T-helper 2 cell (primary cell): ENCODE measurements at places on chromosomes 6 and 20.

GRCh38 chr6:167437888-167438484 is 113.1 kb downstream of the TTLL2 start:
- no peak for DNase-seq

DNA sequence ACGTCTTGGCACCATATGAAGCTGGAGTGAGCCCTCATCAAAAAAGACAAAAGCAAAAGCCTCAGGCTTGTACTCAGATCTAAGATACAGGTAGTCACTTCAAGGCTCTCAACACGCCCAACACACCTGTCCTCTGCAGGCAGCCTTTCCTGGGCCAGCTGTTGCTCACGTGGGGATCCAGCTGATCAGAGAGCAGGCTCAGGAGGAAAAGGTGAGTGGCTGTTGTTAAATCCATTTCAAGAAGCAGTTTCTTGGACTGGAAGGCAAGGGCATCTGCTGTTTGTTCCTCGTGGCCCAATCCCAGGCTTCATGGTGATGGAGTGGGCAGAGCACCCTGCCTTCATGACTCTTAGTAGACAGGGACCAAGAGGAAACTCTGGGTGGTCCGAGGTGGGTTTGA is 39.6 kb downstream of the ELMO2 start:
- no peak for DNase-seq

GRCh38 chr6:158086054-158086503 is 82.0 kb downstream of the SERAC1 start:
- no peak for DNase-seq

DNA sequence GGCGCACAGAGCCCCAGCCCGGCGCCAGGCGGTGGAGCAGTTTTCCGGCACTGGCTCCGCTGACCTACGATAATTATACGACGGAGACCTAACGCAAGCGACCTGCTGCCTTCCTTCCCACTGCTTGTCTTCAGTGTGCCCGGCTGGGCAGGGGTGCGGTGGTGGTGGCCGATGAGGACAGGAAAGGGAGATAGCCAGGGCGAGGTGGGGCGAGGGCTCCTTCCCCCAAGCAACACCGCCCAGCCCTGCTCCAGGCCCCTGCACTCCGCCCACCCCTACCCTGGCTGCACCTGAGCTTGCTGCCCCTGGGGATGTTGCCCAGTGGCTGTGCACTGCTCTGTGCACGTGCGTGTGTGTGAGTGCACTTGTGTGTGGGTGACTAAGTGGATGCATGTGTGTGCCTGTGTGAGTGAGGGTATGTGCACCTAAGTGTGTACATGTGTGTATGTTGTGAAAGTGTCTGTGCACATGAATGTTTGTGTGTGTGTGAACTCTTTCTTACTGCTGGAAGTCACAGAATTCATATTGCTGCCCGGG is 42.6 kb upstream of the IRF4 start:
- no peak for DNase-seq

GRCh38 chr20:60057866-60058807 is 99.9 kb downstream of the CDH26 start:
- peak; percentile 76 for DNase-seq

GRCh38 chr20:2528671-2529271 is 7.6 kb upstream of the TMC2 start:
- no peak for DNase-seq

GRCh38 chr6:27777614-27778355 is 134.4 kb downstream of the OR2B2 start:
- DNase-seq, result no peak
